ENCODE measurements at places on chromosomes 13 and 19.

GRCh38 chr13:62360609-62361008 is 945.0 kb upstream of the PCDH20 start:
- DNase-seq: no peak

- DNase-seq: no peak
Observed at GRCh38 chr13:71861769-71862458, 5.1 kb downstream of the DACH1 start.

- DNase-seq: no peak
Observed at GRCh38 chr13:73303851-73304250, 245.0 kb downstream of the KLF5 start.

DNA sequence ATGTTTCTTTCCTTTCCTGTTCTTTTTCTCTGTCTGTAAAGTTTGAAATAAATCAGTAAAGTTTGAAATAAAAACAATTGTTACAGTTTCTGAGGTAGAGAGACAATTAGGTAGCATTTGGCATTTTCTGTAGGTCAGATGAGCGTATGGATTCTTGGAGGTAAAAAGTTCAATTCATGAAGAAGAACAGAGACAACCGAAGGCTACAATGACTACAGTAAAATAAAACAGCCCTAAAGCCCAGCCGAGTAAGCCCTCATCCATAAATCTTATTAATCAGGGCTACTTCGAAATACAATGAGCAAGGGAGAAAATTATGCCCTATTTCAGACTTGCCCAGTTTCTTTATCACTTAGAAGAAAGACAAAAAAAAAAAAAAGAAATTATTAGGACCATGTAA is 941.9 kb upstream of the SLC10A2 start:
- no peak for DNase-seq

DNA sequence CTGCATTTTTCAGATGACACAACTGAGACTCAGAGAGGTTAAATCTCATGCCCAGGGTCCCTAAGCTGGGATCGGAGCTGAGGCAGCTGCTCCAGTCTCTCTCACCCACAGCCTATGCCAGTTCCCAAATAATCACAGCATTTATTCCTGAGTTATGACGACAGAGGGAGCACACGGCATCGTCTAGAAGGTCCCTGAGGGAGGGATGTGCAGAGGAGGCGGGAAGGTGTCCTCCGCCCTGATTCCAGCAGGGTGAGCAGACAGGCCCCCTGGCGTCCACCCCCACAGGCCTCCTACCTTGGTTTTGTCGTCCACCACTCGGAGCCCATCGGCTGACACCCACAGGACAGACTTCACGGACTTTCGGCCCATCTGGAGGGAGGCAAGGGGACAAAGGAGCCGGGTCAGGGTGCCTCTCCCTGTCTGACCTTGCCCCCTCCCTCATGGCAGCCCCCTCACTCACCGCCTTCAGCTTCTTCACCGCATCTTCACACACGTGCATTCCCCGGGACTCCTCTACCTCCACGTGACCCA is 8.0 kb downstream of the NUMBL start:
- no peak for DNase-seq

- DNase-seq: peak; percentile 69
Observed at GRCh38 chr19:28466107-28467045, 746.6 kb downstream of the UQCRFS1 start.
